ENCODE measurements at places on chromosomes 2 and 18.
A peak's percentile ranks its signal among the peaks of the same experiment; 100 is the strongest.

DNA sequence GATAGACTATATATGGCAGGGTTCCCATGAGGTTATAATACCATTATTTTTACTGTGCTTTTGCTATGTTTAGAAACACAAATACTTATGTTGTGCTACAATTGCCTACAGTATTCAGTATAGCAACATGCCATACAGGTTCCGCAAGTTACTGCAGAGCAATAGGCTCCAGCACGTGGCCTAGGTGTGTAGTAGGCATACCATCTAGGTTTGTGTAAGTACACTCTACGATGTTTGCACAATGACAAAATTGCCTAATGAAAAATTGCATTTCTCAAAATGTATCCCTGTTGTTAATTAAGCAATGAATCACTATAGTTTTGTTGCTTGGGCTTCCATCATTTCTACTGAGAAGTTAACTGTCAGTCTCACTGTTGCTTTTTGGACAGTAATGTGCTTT lies 9.8 kb downstream of the CD302 start:
- no peak for DNase-seq

GRCh38 chr2:222862106-222862908 lies 1.5 kb downstream of the ACSL3 start:
- peak; percentile 21 for DNase-seq

GRCh38 chr2:20992201-20992711 lies 51.6 kb downstream of the APOB start:
- no peak for DNase-seq

DNA sequence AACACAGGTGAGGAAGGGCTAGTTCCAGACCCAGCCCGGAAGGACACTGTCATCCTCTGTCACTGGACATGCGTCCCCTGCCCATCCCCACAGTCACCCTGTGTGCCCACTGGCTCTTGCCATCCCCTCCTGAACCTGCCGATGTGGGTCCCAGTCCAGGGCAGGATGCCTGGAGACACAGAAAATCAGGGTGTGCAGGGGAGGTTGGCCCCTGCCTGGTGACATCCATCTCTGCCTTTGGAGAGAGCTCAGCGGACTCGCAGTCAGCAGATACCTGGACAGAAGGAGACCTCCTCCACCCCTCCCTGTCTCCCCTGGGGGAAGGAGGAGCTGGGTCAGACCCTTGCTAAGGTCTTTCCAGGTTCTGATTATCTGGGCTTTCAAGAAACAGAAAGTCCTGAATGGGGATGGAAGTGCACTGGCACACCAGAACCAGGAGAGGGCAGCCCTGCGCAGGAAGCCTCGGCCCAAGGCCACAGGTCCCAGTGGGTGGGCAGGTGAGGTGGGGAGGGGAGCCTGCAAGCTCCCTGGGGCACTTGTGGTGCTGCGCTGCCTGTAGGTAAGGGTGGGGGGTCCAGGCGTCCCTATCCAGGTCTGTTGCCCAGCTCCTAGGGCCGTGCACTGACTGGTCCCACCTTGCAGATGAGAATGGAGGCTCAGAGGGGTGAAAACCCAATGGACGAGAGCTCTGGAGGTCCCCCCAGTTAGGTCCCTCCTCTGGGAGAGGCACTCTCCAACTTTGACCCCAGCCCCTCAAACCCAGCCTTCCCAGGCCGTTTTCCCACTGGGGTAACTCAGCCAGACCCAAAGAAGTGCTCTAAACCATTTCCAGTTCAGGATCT lies 9.7 kb upstream of the OTOS start:
- DNase-seq, result peak; percentile 49

GRCh38 chr18:7576685-7577084 lies 9.6 kb downstream of the PTPRM start:
- no peak for DNase-seq

- DNase-seq, result no peak
Observed at GRCh38 chr2:162838136-162838497, 450 bp downstream of the KCNH7 start.

DNA sequence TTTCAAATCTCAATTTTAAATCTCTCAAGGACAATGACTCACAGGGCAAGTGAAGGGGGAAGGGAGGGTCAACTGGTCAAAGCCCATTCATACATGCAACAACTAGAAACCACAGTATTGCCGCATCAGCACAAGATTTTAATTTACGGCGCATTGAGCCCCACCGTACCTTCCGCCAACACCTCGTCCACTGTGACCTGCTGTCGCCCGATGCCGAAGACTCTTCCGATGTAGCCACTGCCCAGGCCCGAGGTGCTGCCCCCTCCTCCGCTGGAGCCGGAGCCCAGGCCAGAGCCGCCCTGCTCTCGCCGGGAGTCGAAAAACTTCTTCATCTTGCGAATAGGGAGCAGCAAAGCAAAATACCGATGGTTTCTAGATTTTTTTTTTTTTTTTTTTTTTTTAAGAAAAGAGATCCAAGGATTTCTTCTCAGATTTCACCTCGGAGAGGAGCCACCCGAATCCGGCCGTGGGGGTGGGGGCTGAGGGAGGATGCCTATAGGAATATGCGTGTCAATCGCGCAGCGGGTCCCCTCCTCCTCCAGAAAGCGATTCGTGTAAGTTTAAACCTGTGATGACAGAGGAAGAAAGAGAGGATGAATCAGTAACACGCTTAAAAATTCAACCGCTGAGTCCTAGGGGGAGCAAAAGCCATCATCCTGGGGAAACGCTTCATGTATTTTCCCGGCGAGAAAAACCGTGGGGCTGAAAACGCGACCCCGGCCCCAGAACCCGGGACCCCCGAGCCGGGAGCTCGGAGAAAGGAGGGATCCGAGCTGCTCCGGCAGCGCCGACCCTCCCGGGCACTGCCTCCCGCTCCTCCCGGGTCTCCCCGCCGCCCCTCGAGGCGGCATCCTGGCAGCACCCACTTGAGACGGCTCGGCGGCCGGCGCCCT lies 584 bp downstream of the AAK1 start:
- DNase-seq, result peak; percentile 42

DNA sequence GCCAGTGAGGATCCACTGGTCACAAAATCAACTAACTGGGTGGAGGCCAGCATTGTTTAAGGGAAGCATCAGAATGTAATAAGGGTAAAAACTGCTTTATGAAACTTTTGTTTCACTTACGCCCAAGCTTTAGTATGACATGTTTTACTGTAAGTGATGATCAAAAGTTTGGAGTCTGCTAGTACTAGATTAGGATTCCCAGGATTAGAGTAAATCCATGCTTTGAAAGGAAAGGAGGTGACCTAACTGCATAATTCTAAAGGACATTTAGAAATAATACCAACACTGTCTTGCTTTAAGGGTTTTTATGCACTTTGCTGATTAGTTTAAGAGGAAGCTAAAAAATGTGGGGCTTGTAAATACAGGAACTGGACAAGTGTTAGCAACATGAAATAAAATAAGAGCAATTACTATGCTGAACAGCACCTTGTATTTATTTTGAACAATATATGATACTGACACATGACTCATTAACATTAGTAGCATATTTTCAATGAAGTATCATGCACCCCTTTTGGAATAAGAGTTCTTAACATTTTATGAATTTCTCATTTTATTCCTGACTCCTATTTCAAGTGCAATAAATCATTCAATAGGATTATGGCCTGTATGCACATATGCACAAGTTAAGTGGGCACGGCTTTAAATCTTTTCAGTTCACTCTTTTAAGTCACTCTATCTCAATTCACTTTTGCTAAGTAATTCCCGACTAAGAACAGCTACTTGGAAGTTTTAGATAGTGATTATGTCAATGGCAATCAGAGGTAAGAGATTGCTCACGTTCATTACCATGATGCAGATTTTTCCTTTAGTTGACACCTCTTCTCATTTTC lies 62.5 kb downstream of the STK39 start:
- DNase-seq, result no peak

DNA sequence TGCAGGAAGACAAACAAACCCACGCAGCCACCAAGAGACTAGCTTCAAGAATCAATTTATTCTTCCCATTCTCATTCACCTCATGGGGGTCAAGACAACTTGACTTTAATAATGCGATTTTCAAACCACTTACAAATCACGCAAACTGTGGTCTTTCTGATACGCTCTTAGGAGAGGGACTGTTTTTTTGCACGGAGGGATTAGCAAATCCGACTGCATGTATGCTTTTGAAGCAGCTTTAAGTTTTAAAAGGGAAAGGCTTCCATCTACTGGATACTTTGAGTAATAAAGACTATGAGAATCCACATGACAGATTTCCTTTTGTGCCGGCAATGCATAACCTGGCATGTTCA lies 322.9 kb upstream of the KCNJ3 start:
- DNase-seq, result peak; percentile 12

GRCh38 chr2:143420313-143420712 lies 291.1 kb downstream of the ARHGAP15 start:
- no peak for DNase-seq

DNA sequence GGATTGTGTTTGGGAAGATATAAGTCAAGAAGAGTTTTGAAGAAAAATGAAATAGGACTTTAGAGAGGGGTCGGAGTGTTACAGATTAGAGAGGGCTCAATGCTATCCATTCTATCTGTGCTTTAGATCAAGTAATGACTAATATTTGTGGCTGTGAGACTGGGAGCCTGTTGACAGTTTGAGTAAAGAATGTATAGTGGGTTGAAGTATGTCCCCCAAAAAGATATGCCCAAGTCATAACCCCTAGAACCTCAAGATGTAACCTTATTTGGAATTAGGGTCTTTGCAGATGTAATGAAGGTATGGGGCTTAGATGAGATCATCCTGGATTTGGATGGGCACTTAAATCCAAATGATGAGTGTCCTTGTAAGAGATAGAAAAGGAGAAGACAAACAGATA lies 55.3 kb upstream of the SERPINE2 start:
- DNase-seq, result no peak

DNA sequence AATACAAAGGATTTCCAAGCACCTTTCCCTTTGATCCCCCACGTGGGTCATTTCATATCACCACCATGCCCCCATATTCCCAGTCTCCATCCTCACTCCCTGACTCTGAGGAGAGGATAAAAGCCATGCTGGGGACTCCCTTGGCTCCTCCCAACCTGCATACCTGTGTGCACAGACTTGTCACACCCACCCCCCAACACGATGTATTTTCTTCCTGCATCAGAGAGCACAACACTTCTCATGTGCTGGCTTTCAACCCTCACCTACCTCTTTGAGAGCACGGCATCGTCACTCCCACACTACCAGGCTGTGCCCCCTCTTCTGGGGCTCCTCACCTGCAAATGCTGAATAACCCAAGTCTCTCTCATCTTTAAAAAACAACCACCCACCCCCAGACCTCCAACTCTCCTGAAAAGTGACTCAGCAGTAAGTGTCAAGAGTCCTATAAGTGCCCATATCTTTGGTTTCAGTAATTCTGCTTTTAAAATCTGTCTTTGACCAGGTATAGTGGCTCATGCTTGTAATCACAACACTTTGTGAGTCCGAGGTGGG lies 53.1 kb downstream of the AP1S3 start:
- DNase-seq, result no peak

- DNase-seq, result no peak
Observed at GRCh38 chr2:157839822-157840221, 36.3 kb downstream of the ACVR1 start.

GRCh38 chr2:150133623-150134022 lies 353.8 kb downstream of the RND3 start:
- DNase-seq, result peak; percentile 72

GRCh38 chr2:43609290-43609918 lies 13.6 kb upstream of the THADA start:
- peak; percentile 66 for DNase-seq

- DNase-seq, result no peak
Observed at GRCh38 chr2:147644491-147644890, 200.3 kb upstream of the ACVR2A start.

DNA sequence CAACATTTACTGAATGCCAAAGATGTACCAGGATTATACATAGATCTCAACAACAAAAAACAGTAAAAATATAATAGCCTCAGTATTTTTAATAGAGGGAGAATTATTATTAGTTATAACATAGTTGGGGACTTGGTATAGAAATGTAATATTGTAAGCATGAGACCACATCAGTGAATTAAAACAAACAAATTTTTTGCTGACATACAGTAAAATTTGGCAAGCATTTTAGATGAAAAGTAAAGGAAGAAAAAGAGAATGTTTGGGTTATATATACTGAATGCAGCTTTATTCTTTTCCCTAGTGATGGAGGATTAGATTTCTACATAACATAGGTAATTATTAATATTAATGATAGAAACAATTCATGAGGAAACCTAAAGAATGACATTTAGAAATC lies 10.9 kb downstream of the CPS1 start:
- DNase-seq, result no peak

DNA sequence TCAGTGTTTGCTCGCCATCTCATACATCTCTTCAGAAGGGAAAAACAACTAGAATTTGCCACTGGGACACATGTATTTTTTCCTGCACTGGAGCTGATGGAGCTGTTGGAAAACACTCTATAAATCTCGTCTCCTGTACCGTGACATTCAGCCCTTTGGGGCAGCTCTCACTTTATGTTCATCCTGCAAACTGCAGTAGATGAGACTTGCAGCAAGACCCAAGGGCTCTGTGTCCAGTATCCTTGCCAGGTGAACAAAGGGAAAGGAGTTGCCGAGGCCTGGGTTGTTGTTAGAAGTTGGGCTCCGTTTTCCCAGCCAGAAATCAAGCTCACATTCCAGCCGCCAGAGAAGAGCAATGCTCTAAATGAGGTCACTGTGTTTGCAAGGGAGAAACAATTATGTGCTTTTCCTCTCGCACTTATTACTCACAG lies 285.1 kb downstream of the SLC4A3 start:
- DNase-seq, result no peak

GRCh38 chr18:3281456-3282400 lies 19.8 kb downstream of the MYL12B start:
- DNase-seq, result peak; percentile 86

GRCh38 chr18:64713284-64713683 lies 564.4 kb upstream of the LINC00305 start:
- DNase-seq, result peak; percentile 88

- DNase-seq, result no peak
Observed at GRCh38 chr2:27736890-27737204, 34.7 kb upstream of the MRPL33 start.

- DNase-seq, result no peak
Observed at GRCh38 chr18:6881034-6881820, 151.7 kb downstream of the ARHGAP28 start.

GRCh38 chr2:121998751-121999150 lies 243.3 kb downstream of the TSN start:
- DNase-seq, result no peak

DNA sequence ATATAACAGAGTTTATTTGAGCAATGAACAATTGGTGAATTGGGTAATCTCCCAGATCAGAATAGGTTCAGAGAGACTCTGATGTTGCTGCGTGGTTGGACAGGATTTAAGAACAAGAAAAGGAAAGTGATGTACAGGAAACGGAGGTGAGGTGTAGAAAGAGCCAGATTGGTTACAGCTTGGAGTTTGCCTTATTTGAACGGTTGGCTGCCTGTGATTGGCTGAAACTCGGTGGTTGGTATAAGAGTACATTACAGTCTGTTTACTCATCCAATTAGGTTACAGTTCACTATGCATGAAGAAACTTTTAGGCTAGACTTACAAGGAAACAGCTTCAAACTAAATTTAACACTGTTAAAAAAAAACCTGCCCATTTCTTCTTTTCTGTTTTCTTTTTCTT lies 68.0 kb upstream of the CABLES1 start:
- no peak for DNase-seq

Data from RPMI8226 (cell line).